Iris pigment epithelial cell (primary cell): ENCODE measurements at places on chromosomes 16 and 17.

GRCh38 chr16:80573700-80574120 is 32.9 kb downstream of the DYNLRB2 start:
- DNase-seq: no peak

GRCh38 chr16:79212114-79212791 is 388.3 kb downstream of the MAF start:
- no peak for DNase-seq

- DNase-seq: no peak
These were observed 468.7 kb upstream of the C16orf82 start for GRCh38 chr16:26598061-26598460.

GRCh38 chr16:739560-740458 is 988 bp downstream of the CIAO3 start:
- no peak for DNase-seq

GRCh38 chr16:21641916-21642315 is 10.5 kb downstream of the IGSF6 start:
- no peak for DNase-seq

- no peak for DNase-seq
These were observed 227.5 kb downstream of the SPECC1 start for GRCh38 chr17:20236578-20237227.

GRCh38 chr16:85445064-85445778 is 167.9 kb upstream of the GSE1 start:
- no peak for DNase-seq

GRCh38 chr16:68065716-68066305 is 19.4 kb upstream of the NFATC3 start:
- DNase-seq: peak; percentile 86

DNA sequence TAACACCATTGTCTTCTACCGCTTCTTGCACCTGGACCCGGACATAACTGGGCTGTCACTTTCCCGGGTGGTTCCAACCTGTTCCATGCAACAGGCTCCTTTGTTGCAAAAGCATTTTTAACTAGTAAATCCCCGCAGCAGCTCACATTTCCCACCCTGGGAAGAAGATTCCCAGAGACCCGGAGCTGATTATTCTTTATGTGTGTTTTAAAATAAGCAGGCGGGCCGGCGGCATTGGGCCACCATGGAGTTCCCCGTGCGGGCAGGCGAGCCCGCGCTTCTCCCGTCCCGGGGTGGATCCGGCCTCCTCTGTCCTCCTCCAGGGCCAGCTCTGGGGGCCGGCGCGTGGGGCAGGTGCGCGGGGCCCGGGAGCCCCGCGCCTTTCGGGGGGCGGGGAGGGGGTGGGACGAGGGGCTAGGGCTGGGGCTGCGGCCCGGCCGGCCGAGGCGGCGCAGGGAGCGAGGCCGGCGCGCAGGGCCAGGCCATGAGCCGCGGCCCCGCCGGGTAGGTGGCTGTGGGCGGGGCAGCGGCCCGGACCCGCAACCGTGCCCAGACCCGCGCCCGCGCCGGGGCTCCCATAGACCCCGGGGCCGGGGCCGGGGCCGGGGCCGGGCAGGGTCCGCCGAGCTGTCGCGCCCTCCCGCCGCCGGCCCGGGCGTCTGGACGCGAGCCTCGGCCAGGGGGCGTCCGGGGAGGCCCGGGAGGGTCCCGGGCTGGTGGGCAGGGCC is 1.7 kb downstream of the CRAMP1 start:
- peak; percentile 55 for DNase-seq

DNA sequence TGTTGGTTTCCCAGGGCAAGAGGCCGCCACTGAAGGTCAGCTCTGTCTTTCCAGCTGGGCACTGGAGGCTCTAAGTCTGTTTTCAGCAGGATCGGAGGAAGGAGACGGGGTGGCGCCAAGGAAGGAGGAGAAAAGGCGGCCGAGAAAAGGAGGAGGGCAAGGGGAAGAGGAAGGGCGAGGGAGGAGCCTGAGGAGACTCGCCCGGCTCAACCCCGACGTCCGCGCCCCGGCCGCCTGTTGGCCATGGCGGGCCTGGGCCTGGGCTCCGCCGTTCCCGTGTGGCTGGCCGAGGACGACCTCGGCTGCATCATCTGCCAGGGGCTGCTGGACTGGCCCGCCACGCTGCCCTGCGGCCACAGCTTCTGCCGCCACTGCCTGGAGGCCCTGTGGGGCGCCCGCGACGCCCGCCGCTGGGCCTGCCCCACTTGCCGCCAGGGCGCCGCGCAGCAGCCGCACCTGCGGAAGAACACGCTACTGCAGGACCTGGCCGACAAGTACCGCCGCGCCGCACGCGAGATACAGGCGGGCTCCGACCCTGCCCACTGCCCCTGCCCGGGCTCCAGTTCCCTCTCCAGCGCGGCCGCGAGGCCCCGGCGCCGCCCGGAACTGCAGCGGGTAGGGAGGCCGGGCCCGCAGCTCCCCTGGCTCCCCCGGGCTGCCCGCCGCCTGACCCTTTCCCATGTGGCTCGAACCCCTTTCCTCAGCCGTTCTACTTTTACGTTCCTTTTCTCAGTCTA is at the start of gene RNF135:
Gene RNF135 (plus strand): TSS at position 209 of the 737 bp plus-strand sequence. CDS start 35 bp downstream, at position 244.
- peak; percentile 81 for DNase-seq

DNA sequence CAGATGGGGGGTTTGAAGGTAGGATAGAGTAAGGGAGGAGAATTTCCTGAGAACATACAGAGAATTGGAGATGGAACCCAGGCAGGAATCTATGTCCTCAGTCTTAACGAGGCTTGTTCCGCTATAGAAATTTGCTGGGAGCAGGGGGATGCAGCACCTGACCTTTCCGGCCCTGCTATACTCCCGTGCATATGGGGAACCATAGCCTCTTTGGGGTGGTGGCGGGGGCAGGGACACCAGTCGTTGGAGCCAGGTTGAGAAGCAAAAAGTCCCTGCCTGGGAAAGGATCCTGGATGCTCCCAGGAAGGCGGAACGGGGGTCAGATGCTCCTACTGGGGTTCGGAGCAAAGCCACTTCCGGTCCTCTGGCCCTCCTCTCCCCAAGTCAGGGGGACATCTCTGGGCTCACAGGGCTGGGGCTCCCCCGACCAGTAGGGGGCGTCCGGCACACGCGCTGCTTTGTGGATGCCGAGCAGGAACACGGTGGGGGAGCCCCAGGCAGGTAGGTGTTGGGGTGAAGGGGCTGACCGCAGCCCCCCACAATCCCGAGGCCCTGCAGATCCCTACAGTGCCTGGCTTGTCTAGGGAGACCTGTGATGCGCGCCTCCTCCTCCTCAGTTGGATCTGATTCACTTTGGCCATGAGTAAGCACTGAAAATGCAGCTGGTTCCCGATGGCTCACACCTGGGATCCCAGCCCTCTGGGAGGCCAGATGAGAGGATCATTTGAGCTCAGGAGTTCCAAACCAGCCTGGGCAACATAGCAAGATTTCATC is 15.5 kb upstream of the TFAP4 start:
- DNase-seq: peak; percentile 47

GRCh38 chr16:75495076-75495674 is at the start of gene CHST6:
Gene CHST6, minus strand, starts transcription at chr16:75495441. Its CDS starts 15,613 bp downstream, at chr16:75479828.
- peak; percentile 49 for DNase-seq

DNA sequence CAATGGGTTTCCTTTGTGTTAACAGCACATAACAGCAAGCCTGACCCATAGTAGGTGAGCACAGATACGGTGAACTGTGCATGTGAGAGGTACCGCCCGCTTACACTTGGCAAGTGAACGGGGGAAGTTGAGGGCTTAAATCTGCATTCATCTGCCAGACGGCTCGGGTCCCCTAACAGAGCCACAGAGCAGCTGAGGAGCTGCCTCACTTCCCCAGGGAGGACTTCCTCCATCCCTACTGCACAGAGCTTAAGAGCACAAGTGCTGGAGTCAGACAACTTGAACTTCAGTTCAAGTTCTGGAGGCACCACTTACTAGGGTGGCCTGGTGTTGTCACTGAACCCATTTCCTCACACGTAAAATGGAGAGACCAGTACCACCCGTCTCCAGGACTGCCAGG is 13.4 kb downstream of the RAB5C start:
- DNase-seq: no peak

DNA sequence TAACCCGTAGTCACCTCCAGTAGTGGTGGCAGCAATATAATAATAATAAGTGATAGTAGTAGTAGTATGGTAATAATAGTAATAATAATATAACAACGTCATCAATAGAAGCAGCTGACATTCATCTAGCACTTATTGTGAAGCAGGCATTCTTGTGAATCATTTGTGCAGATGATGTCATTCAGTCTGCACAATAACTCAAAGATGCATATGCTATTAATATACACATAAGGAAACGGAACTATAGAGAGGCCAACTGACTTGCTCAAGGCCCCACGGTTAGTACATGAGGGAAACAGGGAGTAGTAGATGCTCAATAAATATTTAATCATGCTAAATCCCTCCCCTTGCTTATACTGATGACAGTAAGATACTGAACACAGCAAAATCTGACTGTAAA is 35.4 kb upstream of the GAN start:
- DNase-seq: peak; percentile 83

- no peak for DNase-seq
These were observed 12.7 kb upstream of the RASD1 start for GRCh38 chr17:17508646-17509591.

DNA sequence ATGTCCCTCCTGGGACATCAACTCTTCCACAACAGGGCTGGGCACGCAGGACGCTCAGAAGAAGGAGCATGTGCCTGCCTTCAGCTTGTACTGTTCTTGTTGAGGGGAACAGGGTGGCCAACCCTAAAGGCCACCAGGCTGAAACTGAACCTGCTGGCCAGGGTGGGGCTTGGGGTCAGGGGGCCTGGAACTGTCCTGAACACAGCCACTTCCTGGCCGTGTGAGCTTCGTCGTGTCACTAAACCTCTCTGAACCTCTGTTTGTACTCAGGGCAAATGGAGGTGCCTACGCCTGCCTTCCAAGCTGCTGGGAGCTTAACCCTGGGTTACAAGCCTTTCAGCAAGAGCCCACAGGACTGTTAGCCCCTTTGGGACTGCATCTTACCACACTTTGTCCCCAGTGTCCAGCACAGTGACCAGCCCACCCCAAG is 6.7 kb downstream of the ARHGAP27 start:
- no peak for DNase-seq
